ENCODE measurements at places on chromosomes 16 and 17.

GRCh38 chr17:28528327-28529012 is 22.3 kb downstream of the FOXN1 start:
- DNase-seq, result no peak

DNA sequence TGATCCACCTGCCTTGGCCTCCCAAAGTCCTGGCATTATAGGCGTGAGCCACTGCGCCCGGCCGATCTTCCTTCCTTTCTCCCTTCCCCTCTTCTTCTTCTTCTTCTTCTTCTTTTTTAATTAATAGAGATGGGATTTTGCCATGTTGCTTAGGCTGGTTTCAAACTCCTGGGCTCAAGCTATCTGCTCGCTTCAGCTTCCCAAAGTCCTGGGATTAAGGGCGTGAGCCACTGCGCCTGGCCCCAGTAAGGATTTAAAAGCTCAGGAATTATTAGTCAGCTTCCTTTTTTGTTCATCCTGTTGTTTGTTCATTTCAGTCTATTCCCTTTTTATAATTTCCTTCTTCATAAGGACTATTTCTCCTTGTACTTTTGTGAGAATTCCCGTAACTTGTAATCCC is 32.7 kb upstream of the LRRC37A start:
- DNase-seq, result no peak

DNA sequence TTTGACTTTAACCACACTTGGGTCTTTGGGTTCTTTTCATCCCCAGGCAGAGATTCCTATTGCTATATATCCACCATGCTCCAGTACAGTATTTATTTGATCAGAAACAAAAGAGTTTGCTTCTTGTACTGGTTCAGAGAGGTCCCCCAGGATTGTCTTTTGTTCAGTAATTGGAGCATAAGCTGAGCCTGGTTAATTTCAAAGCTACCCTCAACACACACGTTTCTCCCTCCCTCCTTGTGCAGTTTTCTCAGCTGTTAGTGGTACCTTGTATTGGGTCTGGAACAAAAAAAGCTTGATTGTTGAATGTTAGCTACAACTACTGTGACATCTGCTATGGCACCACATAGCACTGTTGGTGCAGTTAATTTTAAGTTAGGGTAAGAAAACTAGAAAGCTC is 50.0 kb downstream of the NUP93 start:
- no peak for DNase-seq

DNA sequence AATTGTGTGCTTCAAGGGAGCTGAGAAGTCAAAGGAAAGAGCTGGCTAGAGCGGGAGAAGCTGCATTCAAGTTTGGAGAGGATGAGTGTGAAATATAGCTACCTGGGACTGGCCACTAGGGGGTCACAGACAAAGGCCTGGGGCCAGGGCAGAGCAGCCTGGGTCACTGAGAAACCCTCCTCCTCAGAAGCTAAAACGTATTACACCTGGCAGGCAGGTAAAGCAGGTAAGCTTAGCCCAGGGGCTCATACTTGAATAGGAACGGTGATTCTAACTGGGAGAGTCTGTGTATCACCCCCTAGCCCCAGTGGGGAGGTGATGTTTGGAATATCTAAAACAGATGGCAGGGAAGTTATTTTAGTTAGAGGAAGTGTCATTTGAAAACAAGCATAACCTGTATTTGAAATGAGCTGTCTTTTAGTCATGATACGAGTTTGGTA is 6.8 kb downstream of the KRT37 start:
- DNase-seq, result no peak

- peak; percentile 79 for DNase-seq
Observed at GRCh38 chr17:55420067-55420775, 1.4 kb downstream of the MMD start.

- DNase-seq, result no peak
Observed at GRCh38 chr17:46739982-46740381, 78.5 kb downstream of the WNT3 start.

DNA sequence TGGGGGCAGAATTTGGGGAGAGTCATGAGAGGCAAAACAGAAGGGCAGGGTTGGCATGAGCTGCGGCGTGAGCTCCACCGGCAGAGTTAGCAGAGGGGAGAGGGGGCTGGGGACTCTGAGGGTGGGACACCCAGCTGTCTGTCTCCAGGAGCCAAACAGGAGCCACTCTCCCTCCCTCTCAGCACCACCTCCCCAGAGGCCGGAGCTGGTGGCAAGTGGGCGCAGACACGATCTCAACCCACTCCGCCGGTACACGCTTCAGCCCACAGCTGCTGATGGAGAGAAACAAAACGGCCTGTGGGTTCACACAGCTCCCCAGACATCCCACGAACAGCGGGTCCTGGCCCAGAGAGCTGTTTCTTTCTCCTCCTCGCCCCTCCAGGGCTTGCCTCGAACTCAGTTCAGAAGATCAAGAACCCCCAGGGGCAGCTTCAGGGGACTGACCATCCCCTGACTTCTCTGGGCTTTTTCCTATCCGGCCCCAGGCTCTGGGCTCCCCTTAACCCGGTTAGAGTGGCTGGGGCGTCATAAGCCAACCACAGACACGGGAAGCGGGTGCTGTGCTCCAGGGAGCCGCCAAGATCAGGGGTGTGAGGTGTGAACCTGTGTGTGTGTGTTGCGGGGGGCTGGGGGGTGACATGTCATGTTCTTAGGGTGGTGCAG is 7.6 kb downstream of the RHBDF2 start:
- peak; percentile 37 for DNase-seq

- no peak for DNase-seq
Observed at GRCh38 chr16:8893976-8894690, 12.0 kb downstream of the LITAFD start.

- no peak for DNase-seq
Observed at GRCh38 chr16:51155199-51155607, 4.1 kb upstream of the SALL1 start.

- no peak for DNase-seq
Observed at GRCh38 chr16:70778901-70779309, 22.1 kb downstream of the VAC14 start.

DNA sequence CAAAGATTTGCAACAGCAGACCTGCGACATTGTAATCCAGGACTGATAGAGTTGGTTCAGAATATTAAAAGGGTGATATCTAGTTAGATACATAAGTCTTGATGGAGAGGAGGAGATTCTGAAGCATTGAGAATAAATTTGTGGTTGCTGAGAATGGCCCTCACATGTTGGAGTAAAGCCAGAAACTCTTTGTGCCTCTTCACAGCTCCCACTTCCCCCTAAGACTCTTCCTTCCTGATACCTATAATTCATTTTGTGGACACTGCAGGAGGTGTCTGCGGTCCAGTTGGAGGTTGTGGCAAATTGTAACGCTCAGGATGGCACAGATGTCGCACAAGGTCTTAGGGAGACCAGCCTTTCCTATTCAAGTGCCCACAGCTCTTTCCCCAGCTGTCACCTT is 17.5 kb downstream of the WWOX start:
- no peak for DNase-seq

GRCh38 chr17:34445101-34445500 is 82.1 kb upstream of the CCL1 start:
- DNase-seq, result no peak

- no peak for DNase-seq
Observed at GRCh38 chr16:84898447-84898846, 78.7 kb downstream of the CRISPLD2 start.

DNA sequence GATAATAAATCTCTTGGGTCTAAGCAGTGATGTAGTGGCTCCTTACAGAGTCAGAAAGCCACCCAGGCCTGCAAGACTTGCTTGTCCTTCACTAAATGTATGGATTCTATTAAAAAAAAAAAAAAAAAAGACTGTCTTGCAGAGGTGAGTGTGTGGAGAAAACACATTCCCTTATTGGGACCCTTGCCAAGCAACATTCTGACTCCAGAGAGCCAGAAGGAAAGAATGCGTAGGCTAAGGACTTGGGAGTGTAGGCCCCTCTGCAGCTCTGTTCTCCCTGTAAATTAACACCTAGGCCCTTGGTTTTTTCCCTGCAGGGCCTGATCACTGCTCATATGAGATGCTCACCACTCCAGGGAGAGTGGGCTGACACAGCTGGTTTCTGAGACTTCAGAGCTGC is 17.8 kb downstream of the SCPEP1 start:
- no peak for DNase-seq

DNA sequence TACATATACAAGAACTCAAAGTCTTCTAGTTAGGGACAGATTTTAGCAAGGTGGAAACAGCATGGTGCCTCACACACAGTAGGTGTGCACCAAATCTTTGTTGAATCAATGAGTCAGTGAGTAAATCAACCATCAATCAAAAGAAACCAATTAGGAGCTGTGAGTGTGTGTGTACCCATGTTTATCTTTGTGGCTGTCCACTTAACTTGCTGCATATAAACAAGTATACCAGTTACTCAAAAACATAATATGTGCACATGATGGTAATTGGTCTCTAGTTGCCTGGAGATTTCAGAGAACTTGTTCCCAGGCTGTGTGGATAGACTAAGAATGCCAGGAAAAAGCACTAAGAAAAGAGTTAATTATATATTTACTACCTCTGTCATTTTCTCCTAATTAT is 272.2 kb upstream of the CCL2 start:
- DNase-seq, result no peak

DNA sequence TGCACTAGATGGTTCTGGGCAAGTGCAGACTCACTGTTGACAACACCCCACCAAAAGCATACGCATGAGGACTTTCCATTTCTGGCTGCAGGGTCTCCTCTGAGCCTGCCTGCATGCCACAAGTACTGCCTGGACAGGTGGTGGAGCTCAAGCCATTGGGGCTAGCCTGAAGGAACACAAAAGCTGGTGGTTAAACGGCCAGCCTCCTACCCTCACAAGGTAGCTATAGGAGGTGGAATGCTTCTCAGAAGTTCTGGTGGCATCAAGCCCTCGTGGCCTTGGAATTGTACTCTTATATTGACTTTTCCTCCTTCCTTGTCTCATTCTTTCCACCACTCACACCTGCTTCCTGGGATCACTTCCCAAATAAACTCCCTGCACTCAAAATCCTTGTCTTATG is 56.6 kb upstream of the BCAR1 start:
- DNase-seq, result no peak

DNA sequence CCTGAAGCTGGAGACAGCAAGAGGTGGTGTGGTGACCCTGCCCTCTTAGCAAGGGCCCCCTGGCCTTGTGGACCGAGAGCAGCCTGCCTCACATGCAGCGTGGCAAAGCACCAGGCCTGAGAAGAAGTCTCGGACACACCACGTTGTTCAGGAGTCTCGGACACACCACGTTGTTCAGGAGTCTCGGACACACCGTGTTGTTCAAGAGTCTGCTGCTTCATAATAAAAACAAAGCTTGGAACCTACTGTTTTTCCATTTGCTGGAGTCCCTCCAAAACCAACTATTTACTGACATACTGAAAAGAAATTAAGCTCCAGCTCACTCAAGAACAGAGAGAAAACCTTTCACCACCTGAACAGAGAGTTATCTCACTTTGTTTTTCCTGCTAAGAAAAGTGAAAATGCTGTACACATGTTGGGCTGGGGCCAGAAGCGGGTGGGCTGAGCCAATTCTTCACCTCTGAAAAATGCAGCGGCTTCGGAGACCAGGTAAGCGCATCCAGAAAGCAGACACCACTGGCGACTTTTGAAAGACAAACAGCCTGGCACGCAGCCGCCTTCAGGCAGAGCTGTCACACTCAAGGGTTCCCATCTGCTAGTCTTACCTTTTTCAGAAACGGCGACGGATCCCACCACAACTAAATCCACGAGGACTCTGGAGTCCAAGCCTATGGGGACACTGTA is 8.9 kb downstream of the MTHFSD start:
- DNase-seq, result no peak

DNA sequence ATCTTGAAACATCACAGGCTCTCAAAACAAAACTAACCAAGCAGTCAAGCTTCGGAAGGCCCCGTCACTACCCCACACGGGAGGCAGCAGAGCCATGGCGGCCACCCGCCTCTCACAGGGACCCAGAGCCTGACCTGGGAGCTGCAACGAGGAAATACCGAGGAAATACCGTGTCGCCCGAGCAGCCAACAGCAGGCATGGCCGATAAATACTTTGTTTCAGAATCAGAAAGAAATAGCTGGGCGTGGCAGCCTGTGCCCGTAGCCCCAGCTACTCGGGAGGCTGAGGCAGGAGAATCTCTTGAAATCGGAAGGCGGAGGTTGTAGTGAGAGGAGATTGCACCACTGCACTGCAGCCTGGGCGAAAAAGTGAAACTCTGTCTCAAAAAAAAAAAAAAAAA is 6.9 kb downstream of the LMF1 start:
- DNase-seq, result peak; percentile 3

DNA sequence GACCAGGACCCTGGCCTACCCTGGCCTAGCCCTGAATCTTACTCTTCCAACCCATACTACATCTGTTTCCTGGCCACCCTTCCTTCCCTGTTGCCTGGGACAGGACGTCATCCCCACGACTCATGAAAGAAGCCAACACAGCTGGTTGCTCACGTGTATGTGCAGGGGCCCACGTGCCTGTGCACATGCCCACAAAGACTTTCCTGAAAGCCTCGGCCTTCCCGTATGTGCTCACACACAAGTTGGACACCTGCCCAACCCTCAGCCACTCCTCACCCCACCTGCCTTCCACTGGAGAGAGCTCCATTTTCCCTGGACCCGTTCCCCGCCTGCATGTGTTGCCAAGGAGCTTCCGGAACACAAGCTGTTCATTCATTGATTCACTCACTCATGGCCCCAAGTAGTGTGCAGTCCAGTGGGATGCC is 7.0 kb downstream of the PLXDC1 start:
- DNase-seq, result no peak

GRCh38 chr17:72176951-72177660 is 56.3 kb downstream of the SOX9 start:
- no peak for DNase-seq

- no peak for DNase-seq
Observed at GRCh38 chr17:17107281-17107680, 65.0 kb downstream of the MPRIP start.

- no peak for DNase-seq
Observed at GRCh38 chr17:74163271-74163821, 40.1 kb upstream of the RPL38 start.

DNA sequence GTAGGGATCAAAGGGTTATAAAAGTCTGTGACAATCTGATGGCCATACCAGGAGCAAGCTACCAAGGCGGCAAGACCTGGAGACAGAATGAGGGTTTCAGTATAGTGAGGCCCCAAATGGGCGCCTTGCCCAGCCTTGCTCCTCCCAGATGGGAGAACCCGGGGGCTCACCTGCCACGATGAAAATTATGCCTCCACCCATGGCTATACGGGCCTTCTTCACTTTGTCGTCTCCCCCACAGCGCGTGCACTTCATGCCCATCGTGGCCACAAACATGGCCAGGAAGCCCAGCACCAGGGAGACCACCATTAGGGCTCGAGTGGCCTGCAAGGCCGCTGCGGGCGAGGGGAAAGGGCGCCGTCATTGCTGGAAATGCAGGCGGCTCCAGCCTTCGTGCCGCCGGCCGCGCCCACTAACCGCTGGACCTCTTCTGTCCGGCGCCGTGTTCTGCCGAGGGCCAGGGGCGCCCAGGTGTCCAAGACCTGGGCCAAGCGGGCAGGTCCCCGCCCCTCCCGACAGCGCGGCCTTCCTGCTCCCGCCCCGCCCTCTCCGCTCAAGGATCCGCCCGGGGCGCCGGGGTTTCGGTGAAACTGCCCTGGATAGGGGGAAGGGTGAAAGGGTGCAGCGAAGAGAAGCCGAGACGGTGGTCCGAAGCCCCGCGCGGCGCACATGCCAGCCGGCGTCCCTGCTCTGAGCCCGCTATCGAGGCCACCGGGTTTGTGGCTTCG is 1.5 kb downstream of the CLDN7 start:
- DNase-seq, result no peak
